ENCODE measurements at places on chromosomes 1 and 21.

- no peak for DNase-seq
These were observed 368.6 kb upstream of the NEGR1 start for GRCh38 chr1:72650843-72651435.

GRCh38 chr1:224064150-224064549, 49.8 kb upstream of the FBXO28 start:
- DNase-seq: no peak

DNA sequence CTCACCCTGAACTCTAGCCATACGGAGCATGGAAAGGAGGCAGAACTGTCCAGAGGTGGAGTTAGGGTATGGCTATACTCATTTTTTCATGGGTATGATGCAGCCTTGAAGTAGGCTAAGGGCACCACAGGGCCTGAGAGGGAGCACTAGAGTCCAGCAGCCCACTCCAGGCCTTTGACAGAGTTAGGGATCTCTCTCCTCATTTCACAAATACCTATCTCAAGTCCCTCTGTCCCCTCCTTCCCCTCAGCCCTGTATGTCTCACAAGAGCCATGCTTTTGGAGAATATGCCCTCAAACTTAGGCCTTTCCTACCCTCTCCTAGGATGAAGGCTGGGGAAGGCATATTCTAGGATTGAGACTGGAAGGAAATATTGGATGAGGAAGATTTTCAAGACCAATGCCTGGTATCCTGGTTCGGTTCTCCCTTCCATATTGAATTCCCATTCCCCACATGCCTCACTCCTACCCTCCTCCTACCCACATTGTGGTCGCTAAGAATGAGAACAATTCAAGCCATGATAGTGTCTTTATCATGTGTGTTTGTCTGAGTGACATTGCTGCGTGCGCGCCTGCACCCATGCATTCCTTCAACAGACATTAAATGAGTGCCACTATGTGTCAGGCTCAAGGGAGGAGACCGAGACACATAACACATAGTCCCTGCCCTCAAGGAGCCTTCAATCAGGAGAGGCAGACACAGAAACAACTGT, 2.6 kb upstream of the NECTIN4 start:
- no peak for DNase-seq

DNA sequence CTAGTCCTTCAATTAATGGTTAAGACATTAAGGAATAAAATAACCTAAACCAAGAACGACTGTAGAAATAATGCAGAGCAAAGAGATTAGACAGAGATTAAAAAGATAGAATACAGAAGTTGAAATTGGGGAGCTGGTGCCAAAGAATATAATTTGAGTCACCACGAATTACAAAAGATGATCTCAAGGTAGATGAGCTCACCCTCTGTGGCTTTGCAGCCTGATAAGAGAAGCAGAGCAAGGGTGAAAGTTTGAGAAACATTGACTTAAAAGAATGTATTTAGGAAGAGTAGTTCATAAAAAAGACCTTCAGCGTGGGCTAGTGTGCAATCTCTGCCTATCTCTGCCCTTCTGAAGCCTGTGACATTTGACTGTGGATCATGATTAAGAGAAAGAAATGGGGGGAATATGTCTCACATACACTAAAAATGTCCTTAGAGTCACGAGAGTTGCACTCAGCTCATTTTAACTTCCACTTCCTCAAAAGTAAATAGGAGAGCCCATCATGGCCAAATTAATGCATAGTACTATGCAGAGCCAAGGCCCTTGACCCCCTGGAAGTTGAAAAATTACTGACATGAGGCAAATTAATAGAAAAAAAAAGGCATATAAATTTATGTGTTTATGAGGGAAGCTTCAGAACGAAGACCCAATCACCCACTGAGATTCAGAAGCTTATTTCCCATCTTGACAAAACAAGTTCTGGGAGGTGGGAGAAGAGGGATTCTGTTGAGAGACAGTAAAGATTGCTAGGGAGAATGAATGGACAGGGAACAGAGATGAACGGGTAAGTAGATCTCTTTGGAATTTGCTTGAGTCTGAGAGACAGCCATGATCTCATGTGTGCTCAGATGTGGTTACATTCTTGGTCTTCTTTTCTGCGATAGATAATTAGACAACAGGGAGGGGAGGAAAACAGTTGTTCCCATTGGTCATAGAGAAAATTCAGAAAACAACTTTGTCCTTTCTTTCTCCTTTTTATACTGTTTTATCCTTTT, 395.4 kb upstream of the LRRC7 start:
- no peak for DNase-seq

DNA sequence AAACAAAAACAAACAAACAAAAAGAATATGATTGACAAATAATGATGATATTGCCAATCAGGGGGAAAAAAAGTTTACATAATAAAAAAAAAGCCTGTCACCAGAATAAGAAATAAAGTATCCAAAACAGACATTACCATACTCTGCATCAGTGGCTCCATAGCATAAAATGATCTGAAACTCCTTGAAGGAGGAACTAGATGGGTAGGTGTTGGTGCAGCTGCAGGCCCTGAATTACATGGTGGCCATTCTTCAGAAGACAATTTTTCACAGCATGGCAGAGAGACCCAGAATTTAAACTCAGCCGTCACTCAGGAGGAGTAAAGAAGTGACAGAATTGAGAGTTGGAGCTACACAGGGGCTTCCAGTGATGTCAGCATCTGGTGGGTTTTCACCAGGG, 60.2 kb downstream of the GLUL start:
- DNase-seq: no peak

DNA sequence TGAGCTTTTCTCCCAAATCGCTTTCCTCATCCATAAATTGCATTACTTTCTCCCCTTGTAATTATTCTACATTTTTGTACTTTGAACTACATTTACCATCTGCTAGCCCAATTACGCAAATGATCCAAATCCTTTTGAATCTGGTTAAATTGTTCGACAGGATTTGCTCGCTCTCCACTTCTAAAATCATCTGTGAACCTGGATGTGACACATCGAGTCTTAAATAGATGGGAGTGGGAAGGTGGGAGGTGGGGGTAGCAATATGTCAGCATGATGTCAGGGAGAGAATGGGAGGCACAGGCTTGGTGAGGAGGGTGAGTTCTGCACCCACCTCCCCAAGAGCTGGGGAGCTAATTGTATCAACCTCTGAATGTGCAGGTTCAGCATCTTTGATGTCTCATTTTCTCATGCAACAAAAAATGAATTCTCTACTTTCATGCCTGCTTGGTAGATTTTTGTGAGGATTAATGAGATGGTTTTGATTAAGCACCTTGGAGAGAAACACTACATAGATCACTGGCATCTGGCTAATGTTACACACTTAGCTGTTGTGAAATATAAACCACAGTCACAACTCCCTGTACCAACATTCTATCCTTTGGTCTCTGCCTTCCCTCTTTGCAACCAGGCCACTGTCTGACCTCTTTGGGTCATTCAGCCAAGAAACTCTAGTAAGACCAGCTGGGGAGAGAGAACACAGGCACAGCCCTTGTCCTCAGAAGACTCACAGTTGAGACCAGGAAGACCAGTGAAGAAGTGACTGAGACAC, 165.1 kb downstream of the DAB1 start:
- no peak for DNase-seq

DNA sequence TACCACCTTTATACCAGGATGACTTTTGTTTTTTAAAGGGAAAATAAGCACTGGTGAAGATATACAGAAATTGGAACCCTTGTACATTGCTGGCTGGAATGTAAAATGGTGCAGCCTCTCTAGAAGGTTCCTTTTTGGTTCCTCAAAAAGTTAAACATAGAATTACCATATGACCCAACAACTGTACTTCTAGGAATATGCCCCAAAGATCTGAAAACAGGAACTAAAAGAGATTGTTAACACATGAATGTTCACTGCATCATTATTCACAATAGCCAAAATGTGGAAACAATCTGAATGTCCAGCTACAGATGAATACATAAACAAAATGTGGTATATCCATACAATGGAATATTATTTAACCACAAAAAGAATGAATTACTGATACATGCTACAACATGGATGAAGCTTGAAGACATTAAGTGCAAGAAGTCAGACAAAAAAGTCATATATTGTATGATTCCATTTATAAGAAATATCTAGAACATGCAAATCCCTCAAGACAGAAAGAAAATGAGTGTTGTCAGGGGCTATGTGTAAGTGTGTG, 84.9 kb upstream of the DMRTA2 start:
- DNase-seq: no peak

- DNase-seq: no peak
These were observed 1.4 kb upstream of the KCNJ6 start for GRCh38 chr21:37917612-37918011.

DNA sequence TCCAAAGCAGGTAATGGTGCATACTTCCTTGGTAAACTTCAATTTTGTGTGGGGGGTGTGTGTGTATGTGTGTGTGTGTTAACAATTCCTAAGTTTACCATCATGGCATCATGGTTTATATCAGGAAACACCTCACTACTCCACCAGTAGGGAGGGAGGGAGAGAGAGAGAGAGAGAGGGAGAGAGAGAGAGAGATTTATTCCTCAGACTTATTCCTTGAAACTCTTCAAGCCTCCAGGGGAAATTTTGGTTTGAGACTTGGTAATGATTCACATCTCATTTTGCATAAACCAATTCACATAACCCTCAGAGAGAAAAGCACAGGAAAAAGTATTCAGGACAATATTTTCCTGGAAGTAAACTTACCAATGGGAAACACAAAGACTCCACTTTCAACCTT, 115.0 kb downstream of the TTLL7 start:
- DNase-seq: no peak

DNA sequence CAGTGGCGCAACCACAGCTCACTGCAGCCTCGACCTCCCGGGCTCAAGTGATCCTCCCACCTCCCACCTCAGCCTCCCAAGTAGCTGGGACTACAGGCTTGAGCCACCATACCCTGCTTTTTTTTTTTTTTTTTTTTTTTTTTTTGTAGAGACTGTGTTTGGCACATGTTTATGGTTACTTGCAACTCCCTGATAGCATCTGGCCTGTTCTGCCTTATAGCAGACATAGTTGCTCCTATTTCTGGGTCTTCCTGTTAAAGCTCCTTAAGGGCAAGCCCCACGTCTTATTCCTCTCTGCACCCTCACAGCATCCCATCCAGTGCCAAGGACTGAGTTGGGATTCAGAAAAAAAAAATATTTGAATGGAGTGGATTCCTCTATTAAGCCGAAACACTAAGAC, 17.1 kb upstream of the CNR2 start:
- no peak for DNase-seq

- DNase-seq: no peak
These were observed 50.9 kb upstream of the GALNT2 start for GRCh38 chr1:230016159-230016558.

- no peak for DNase-seq
These were observed 20.5 kb upstream of the ARTN start for GRCh38 chr1:43913051-43913501.

- no peak for DNase-seq
These were observed 364 bp downstream of the GOLPH3L start for GRCh38 chr1:150696590-150696989.

GRCh38 chr21:46550116-46550941, 54.6 kb downstream of the S100B start:
- DNase-seq: no peak

- no peak for DNase-seq
These were observed 16.0 kb downstream of the ZNF697 start for GRCh38 chr1:119632103-119632490.

- DNase-seq: no peak
These were observed 73.8 kb upstream of the SSX2IP start for GRCh38 chr1:84763912-84764680.

DNA sequence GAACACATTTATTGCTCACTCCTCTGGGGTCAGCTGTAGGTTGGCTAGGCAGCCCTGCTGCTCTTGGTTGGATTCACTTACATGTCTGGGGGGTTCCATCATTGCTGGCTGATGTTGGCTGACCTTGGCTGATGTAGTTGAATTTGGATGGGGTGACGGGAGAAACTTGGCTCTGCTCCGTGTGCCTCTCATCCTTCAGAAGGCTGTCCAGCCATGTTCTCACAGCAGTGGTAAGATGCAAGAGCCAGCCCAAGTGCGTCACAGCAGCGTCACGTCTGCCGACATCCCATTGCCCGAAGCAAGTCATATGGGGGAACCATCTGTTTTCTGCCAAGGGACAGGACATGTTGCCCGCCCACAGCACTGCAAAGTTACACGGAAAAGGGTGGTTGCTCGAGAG, 613.5 kb downstream of the MATN1 start:
- no peak for DNase-seq

DNA sequence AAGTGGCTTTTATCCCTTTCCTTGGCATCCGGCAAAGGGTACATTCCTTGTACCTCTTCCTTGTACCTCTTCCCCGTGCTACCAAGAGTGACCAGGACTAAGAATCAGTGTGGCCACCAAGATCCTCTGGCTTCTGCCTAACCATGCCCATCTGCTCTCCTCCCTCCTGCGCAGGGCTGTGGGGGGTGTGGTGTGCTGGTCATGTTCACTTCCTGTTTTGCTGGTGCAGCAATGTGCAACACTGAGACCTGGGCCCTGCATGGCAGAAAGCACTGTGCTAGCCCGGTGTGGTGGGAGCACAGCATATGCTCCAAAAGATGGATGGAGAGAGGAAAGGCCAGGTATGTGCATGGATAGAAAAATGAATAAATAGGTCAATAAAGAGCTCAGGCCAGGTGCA, 33.3 kb upstream of the TENT5C start:
- no peak for DNase-seq

GRCh38 chr1:86419277-86419903, 4.6 kb upstream of the CLCA2 start:
- no peak for DNase-seq

DNA sequence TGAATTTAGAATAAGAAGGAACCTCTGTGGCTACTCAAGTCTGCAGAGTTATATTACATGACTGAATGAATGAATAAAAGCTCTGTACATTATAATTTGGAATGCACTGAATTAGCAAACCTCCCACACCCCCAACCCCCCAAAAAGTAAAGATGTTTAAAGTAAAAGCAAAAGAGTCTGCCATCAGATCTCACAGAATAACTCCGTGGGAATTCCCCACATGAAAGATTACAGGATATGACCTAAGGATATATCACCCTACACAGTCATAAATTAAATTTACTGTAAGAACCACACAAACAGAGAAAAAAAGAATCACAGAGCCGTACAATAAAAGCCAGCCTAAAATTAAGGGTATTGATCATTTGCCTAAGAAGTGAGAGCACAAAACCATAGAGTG, 587.3 kb downstream of the PTPRC start:
- no peak for DNase-seq

DNA sequence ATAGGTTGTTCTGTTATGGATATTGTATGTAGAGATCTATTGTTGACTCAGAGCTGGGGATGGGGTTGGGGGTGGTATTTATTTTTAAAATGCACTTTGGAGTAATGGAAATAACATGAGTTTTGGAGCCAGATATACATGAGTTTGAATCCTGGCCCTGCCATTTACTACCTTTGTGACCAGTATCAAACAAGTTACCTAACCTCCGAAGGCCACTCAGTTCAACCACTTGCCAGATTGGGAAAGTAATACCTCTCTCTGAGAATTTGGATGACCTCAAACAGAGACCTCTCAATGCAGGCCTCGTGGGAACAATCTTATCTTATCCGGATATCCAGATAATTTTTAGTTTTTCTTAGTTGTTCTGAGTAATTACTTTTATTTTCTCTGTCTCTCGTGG, 181.0 kb downstream of the FGGY start:
- DNase-seq: no peak
